ENCODE measurements at places on chromosomes 1 and 21.

GRCh38 chr1:151720974-151721787 is at the start of gene RIIAD1:
TSS of gene RIIAD1 (plus strand) at chr1:151721522. CDS start at chr1:151721537, 15 bp downstream.
- no peak for DNase-seq

- DNase-seq, result peak; percentile 68
These were observed 1.7 kb downstream of the IGFN1 start for GRCh38 chr1:201192261-201192788.

DNA sequence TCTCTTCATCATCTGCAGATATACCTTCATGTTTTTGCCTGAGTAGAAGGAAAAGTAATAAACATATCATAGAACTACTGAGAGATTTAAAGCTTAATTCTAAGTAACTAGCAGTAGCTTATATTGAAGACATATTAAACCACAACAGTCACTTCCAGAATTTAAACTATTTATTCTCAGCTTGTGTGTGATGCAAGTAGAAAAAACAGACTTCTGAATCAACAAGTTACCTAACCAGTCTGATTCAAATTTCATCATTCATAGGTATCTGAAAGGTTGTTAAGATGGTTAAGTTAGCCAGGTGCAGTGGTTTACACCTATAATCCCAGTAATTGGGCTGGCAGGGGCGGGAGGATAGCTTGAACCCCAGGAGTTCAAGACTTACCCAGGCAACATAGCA is 41.9 kb downstream of the SPAG17 start:
- DNase-seq, result no peak

DNA sequence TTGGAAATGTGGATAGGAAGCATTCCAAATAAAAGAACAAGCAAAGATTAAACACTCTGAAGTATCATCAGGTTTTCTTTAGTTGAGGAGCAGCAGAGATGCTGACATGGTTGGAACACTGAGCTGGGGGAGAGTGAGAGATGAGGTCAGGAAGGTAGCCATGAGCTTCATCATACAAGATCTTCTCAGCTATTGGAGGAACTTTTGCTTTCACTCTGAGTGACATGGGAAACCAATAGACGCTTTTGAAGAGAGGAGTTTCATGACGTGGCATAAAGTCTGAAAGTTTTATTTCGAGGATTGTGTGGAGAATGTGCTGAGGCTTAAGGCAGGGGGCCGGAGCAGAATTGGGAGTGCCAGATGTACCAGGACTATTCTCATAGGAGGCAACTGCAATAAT is 616.2 kb upstream of the CAMK1G start:
- no peak for DNase-seq

DNA sequence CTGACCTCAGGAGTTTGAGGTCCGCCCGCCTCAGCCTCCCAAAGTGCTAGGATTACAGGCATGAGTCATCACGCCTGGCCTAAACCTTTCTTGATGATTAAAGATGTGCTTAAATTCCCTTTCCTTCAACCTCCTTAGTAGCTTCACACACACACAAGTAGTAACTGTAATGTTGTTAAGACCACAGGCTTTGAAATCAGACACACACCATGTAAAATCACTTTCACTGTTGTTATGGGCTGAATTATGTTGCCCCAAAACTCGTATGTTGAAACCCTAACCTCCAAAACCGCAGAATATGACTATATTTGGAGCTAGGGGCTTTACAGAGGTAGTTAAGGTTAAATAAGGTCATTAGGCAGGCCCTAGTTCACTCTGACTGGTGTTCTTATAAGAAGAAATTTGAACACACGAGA is 180.2 kb downstream of the NR5A2 start:
- DNase-seq, result no peak

DNA sequence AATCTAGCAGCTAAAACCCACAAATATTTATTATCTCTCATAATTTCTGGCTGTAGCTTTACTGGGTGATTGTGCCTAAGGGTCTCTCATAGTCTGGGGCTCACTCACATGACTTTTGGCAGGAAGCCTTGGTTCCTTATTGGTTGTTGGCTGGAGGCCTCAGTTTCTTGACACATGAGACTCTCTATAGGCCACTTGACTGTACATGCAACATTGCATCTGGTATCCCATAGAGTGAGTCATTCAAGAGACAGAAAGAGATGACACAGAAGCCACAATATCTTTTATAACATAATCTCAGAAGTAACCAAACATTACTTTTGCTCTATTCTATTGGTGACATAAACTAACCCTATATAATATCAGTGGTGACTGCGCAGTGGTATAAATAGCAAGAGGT is 128.5 kb upstream of the HNRNPU start:
- peak; percentile 18 for DNase-seq

- no peak for DNase-seq
These were observed 192.9 kb upstream of the HP1BP3 start for GRCh38 chr1:20980051-20980450.

DNA sequence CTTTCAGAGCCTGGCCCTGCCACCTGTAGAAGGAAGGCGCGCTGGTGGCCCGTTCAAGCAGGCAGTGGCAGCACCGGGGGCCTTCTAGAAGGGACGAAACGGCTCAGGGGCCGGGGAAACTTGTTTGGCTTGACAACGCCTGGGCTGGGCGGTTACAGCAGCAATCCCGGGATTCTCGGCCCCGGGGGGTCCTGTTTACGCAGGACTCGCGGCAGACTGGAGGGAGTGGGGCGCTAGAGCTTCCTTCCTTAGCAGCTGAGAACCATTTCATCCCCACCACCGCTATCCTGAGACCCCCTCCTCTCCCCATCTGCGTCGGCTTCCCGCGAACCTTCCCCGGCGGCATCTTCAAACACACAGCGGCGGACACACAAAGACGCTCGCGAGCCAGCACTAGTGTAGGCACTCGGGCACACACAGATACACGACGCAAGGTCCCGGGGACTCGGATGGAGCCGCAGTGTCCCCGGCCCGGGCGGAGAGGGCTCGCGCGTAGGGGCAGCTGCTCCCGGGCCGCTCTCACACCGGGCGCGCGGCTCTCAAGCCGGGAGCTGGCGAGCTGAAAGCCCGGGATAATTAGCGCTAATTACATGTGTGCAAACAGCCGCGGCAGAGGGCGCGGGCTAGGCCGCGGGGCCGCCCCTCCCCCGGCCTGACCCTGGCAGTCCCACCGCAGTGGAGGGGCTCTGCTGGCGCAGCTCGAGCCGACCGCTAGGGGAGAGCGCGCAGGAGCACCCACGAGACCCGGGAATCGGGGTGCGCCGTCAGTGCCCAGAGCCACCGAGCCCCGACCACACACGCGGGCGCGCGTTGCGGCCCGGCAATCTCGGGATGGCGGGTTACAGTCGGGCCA is 271.4 kb downstream of the FOXD2 start:
- no peak for DNase-seq

- DNase-seq, result no peak
These were observed 31.6 kb downstream of the ZC3H11B start for GRCh38 chr1:219581344-219581743.

DNA sequence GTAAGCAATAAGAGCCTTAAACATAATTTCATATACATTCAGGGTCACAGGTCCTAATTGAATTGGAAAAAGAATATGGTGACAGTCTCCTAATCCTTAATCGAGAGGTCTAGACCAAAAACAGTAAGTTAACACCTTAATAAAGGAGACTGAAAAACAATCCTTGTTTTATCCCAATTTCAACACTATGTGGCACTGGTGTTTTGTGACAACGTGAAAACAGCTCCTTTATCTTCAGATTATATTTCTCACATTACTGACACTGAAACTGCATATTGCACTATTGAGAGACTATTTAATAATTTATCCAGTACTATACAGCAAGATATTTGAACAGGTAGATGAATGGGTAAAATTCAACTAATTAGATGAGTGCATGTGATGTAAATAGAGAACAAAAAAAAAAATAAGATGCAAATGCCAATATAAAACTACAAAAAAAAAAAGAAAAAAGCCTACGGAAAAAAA is 34.1 kb downstream of the TP53BP2 start:
- DNase-seq, result no peak

- no peak for DNase-seq
These were observed 504 bp downstream of the PHTF1 start for GRCh38 chr1:113758631-113759332.

GRCh38 chr1:221327954-221328353 is 413.9 kb downstream of the DUSP10 start:
- no peak for DNase-seq

GRCh38 chr1:107840725-107841124 is 124.3 kb downstream of the VAV3 start:
- no peak for DNase-seq

DNA sequence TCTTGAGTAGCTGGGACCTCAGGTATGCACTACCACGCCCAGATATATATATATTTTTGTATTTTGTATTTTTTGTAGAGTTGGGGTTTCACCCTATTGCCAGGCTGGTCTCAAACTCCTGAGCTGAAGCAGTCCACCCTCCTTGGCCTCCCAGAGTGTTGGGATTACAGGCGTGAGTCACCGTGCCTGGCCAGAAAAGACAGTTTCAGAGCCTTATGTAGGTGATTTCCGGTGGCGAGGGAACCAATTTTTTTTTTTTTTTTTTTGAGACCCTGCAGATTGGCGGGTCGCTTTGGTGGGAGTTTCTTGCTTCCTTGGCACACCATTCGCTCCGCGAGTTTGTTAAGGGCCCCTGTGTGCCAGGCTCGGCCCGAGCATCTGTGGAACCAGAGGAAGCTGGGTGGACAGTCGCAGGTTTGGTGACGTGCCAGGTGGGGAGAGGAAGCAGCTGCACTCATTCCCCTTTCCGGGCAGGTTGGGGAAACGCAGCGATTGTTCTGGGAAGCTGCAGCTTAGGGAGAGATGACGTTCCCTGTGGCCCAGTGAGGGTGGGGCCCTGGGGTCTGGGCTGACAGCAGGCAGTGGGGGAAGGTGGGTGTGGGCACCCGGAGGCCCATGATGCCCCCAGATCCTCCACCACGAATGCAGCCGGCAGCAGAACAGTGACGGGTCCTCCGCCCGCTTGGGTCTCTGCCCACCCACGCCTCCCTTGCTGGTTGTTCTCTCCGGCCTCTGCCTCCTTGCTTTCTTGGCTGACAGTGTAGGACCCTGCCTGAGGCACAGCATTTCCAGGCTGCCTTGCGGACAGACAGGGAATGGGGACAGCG is 25.1 kb downstream of the SPSB1 start:
- no peak for DNase-seq

DNA sequence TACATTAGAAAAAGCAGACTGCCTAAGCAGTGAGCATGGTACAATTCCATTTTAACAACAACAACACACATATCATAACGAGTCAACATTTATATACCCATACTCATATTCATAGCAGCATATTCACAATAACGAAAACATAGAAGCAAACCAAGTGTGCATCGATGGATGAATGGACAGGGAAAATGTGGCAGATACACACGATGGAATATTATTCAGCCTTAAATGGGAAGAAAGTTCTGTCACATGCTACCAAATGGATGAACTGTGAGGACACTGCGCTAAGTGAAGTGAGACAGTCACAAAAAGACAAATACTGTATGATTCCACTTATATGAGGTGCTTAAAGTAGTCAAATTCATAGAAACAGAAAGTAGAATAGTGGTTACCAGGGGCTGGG is 9.5 kb upstream of the MAN1C1 start:
- DNase-seq, result no peak

- no peak for DNase-seq
These were observed 99.5 kb downstream of the CASZ1 start for GRCh38 chr1:10696977-10697376.

- DNase-seq, result peak; percentile 48
These were observed 18.6 kb downstream of the KCNQ4 start for GRCh38 chr1:40802078-40802741.

- DNase-seq, result peak; percentile 50
These were observed 79.6 kb downstream of the ZC3H11B start for GRCh38 chr1:219533280-219533679.

DNA sequence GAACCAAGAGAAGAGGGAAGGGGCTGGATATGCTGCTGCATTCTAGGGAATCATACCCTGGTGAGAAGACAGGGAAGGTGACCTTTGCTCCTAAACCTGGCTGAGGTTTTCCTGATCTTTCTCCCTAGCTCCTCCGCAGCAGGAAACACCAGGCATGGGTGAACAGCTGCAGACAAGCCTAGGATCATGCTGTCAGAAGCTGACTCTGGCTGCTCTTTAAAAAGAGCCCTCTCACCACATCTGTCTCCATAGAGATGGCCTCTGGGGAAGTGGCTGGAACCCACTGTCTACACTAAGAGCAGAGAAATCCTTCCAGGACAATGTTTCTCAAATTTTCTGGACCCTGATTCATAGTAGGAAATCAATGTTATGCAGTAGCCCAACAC is 57.6 kb downstream of the CD34 start:
- DNase-seq, result no peak

GRCh38 chr1:156851779-156852417 is 7.0 kb downstream of the INSRR start:
- no peak for DNase-seq

DNA sequence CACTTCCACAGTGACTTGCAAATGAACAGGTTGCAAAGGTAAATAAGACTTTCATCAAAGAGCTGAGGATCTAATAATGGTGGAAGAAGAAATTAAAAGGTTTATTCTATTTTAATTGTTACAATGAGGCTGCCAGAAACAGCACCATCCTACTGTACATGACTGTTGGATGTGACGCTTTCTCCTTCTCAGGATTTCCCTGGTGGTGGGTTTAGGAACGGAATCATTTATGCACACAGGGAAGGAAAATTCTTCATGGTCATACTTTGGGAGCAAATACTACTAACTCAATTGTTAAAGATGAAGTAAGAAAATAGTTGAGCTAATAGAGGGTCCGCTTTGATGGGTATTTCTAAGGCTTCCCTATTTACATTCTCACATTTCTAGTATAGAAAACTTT is 22.2 kb upstream of the LYPLAL1 start:
- DNase-seq, result no peak

- DNase-seq, result no peak
These were observed 100.7 kb downstream of the KCNN3 start for GRCh38 chr1:154769193-154769895.

- DNase-seq, result no peak
These were observed 48.8 kb upstream of the RAP1A start for GRCh38 chr1:111570781-111571181.

DNA sequence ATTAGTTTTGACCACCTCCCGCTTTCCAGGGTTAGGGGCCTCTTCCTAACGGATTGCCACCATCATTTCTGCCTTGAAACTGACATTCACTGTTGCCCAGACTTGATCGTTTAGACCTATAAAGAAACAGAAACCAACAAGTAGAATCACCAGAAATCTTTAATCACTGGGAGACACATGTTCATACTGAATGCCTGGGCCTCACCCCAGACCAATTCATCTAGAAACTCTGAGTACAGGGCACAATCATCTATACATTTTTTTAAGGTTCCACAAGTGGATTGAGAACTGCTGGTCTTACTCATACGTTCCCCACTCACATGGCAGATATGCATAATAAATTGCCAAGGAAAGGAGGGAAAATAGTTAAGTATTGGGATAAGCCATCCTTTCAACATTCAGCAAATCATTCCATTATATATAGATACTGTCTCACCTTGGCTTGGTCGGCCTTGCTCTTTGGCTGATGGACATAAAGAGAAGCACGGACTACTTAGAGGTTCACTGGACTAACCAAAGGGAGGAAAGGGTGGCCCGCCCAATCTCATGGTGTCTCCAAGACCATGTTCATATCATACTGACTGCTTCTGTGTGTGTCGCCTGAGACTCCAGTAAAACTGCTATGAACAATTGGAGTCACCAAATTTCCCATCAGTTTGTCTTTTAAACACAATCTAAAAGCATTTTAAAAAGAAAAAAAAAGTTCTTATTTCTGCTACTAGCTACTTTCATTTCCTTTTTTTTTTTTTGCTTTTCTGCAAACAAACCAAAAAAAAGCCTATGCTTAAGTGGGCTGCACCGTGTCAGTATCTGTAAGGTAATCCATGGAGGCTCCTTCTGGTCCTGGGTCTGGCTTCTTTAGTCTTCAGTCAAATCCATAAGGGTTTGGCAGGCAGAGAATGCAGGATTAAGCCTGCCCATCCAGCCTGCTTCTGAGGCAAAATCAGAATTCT is 9.4 kb upstream of the TARBP1 start:
- DNase-seq, result no peak

All from fibroblast of skin of left biceps (primary cell).